ENCODE measurements at places on chromosomes 4 and X.

DNA sequence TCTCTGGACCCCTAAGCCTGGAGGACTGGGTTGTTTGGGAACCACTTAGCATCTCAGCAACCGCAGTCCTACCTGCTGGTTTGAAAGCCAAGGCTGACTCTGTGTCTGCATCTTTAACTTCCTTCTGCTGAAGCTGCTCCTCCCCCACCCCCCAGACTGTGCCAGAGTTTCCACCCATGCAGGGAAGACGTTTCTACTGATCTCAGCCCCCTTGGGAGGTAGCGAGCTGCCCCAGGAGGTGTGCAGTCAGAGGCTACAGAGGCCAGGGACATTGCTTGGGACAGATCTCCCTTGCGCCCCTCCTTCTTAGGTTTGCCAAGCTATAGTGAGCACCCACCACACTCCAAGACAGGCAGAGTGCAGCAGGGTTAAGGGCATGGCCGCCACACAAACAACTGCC, 4.7 kb upstream of the FATE1 start:
- no peak for DNase-seq

- no peak for DNase-seq
Observed at GRCh38 chr4:77800483-77801259, 18.5 kb downstream of the CNOT6L start.

GRCh38 chr4:57410331-57411052, 300.3 kb upstream of the IGFBP7 start:
- peak; percentile 24 for DNase-seq

GRCh38 chr4:102318105-102318504, 27.2 kb downstream of the SLC39A8 start:
- DNase-seq = no peak

GRCh38 chr4:188399834-188400233, 260.6 kb downstream of the TRIML1 start:
- DNase-seq = no peak

DNA sequence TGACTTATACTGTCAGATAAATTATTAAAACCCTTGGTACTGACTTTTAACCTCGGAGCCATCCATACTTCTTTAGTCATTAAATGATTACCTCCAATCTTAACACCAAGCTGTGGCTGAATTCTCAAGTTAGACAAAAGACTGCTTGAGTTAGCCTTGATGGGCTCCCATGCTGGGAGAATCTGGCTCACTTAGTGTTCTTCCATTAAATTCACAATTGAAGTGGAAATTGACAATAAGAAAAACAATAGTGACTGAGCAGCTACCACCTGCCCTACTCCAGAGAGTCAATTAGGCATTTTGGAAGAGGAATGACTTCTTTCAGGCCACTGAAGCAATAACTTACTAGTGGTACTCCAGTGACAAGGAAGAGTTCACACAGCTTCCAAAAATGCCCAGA, 503.0 kb upstream of the CPXCR1 start:
- no peak for DNase-seq

- DNase-seq = no peak
Observed at GRCh38 chr4:13036841-13037240, 447.3 kb downstream of the RAB28 start.

DNA sequence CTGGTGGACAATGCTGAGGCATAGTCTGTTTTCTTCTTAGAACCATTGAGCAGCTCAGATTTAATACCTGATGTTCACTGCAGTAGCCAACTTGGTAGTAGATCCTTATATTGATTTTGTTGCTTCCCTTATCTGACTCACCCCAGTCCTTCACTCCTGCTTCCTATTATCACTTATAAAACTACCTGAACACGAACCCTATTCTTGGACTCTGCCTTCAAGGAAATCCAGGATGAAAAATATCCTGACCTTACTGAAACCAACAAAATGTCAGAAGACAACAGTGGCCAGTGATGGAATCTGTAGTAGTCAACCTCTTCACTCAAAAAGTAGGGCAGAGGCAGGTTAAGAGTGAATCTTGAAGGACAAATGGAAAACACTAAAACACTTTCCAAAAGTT, 98.1 kb downstream of the CPEB2 start:
- DNase-seq = no peak

DNA sequence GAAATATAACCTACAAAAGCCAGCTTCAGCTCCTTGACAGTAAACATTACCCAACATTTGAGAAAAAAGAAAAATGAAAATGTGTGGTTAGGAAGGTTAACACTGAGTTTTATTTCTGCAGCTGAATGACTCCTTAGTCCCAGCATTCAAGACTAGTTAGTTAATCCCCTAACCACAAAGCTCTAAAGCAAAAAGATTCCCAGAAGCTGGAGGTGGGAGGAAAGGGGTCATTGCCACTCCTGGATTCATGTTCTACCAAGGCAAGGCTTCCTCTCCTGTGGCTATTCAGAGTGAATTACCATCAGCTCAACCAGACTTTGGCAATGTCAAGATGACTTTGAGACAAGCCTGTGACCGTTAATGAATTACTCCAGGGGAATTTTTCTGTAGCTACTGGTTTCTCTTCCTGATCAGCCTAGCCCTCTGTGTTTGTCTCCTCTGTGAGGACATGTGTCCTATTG, 63.6 kb downstream of the HADH start:
- DNase-seq = no peak

- no peak for DNase-seq
Observed at GRCh38 chr4:151228189-151229119, 48.5 kb upstream of the PRSS48 start.

DNA sequence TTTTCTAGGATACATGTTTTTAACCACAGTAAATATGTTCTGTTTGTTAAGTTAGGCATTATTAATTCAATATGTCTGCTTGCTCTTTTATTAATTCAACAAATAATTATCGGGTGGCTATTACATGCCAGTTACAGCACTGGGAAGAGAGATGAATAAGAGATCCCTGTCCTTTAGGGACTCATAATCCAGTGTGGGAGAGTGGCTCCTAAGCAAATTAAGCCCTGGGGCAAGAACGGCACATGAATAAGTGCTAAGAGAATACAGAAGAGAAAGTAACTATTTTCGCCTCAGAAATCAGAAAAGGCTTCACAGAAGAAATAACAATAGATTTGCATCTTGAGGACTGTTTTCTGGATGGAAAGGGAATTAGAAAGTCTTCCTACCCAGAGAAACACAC, 236.7 kb downstream of the NR3C2 start:
- DNase-seq = no peak

DNA sequence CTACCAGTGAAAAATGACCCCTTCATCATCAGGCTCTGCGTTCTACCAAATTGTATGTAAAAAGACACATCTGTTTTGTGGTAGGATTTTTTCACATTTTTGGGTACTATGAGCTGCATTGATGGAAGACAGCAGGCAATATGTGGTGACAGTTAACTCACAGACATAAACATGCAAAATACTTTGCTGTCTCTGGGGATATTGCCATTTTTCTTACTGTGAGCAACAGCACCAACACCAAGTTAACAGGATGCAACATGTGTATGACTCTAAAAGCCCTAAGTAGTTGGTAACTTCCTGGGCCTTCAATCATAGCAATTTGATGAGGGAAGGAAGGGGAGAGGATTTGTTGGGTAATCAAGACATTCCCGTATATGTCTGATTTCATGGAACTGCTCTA, 56.4 kb upstream of the DRP2 start:
- DNase-seq = no peak

- DNase-seq = no peak
Observed at GRCh38 chr4:183499389-183499788, 5.5 kb upstream of the ING2 start.

- no peak for DNase-seq
Observed at GRCh38 chrX:41471786-41472185, 24.6 kb downstream of the NYX start.

DNA sequence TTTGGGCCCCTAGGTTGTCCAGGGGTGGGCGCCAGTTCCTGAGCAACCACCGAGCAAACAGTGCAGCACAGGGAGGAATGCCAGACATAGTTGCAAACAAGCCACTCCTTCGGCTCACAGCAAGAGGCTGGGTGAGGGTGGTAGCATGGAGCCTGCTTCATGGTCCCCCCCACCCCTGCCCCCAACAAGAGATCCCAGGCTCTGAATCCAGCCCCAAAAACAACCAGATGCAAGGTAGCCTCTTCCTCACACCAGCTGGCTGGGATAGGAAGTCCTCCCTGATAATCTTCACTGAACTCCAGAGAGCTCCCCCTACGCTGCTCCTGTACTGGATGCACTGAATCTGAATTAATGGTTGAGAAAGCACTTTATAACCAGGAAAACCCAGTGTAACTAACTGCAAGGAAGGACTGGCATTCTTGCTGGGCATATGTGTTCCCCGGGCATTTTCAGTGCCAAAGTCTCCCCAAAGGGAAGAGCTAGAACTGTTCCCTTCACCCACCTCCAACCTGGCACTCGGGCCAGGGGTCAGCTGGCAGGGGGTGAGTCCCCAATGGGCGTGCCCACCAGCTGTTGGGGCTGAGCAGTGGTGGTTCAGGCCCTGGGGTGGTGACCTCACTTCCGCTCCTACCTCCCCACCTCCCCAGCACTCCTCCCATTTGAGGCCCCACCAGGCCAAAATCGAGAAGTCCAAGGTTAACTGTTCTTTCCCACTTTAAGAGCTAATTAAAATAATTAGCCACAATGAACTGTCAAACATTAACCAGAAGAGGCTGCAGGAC, 1.5 kb downstream of the ELF4 start:
- DNase-seq = no peak

- DNase-seq = no peak
Observed at GRCh38 chrX:42603016-42603415, 174.9 kb downstream of the PPP1R2C start.

DNA sequence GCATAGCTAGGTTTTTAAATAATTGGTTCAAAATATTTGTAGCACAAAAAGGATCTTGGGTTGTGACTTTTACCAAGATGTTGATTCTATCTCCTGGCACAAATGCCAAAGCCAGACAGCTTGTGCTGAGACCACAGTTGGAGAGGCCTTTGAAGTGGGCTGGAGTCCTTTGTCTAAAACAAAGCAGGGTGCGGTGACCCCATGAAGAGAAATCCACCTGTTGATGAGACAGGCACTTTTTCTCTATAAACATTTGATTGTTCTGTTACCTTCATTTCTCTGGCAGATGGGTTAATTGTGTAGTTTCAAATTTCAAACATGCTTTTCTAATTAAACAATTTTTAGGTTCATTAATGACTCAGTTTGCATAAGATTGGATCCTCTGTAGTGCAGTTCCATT, 56.7 kb downstream of the STOX2 start:
- no peak for DNase-seq

- no peak for DNase-seq
Observed at GRCh38 chrX:129737916-129738315, 863 bp upstream of the XPNPEP2 start.

- no peak for DNase-seq
Observed at GRCh38 chr4:1047106-1047975, 35.9 kb downstream of the FGFRL1 start.

DNA sequence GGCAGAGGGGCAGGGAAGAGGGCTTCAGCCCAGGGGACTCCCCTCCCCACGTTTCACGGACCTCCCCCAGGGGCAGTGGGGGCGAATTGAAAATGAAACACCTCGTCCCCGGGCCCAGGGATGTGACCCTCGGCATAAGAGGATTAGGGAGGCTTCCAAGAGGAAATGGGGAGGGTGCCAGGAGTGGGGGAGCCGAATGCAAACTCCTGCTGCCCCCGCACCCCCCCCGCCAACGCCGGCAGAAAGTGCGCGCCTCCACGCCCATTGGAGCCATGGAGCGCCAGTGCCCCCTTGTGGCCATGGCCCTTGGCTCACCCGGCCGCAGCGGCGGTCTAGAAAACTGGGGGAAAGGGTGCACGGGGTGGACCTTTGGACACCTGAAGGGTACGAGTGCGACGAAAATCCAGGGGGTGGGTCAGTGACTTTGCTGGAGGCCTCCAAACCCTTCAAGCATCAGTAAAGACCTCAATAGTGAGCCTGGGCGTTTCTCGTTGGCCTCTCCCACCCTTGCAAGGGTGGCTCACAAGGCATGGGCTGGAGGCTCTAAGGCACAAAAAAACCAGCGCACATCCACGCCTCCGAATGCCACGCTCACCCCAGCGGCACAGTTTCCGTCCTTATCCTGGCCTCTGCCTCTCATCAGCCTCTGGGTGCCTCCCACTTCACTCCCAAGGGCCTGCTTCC, 120.8 kb upstream of the PJA1 start:
- no peak for DNase-seq

- DNase-seq = no peak
Observed at GRCh38 chr4:75135068-75135825, 202.3 kb downstream of the PARM1 start.

DNA sequence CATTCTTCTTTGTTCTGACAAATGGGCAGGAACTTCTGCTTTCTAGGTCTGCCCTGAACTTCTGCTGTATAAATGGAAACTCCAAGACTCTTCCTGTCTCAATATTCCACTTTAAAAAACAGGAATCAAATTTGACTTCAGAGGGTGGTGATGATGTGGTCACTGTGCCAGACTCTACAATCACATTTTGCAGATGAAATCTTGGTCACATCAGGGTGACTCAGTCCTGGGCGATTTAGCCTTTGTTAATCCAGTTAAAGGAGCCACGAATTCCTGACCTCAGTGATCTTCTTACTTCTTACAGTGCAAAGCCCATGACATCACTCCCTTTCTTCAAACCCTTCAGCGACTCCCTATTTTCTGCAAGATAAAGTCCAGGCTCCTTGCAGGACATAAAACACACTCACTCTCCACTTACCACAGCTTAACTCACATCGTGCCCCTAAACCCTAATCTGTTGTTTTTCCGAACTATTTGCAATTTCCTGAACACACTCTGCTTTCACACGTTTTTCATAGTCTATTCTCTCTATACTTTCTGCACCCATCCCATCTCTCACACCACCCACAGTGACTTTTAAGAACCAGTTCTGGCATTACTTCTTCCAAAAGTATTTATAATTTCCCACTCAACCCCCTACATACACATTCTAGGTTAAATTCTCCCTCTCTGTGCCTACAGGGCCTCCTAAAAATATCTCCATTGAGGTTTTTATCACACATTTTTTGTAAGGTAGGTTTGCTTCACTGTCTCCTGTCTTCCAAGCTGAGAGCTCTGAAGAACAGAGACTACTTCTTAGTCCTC, 11.1 kb downstream of the GASK1B start:
- no peak for DNase-seq

DNA sequence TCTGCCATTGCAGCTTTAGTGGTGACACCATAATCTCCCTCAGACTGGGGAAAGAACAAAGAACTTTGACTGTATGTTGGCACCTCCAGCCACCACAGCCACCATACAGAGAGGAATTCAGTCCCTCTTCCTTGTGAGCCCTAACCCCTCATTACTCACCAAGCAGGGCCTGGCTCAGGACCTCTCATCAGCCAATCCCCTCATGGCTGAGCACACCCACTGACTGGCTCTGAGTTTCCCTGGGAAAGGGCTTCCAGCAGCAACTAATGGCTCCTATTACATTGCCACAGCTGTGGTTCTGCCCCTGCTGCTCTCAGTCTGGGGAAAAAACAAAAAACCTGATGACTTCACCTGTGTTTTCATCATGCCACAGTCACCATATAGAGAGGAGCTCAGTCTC, 1482.6 kb downstream of the FAM133A start:
- no peak for DNase-seq

DNA sequence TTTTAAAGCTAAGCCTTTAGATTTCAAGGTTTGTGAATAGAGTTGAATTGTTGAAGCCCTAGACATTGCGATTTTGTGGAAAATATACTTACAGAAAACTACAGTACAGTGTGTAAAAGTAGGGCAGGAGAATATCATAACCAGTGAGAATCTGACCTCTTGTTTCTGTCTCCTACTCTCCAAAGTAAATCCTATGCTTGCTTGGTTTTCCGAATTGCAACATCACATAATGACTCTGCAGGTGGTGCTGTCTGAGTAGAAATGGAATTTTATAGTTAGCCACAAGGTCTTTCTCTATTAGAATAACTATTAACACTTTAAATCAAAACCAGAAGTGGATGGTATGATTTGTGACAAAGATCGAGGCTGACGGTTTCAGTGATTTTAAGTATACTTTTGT, 505.6 kb downstream of the RAPGEF2 start:
- DNase-seq = no peak

GRCh38 chrX:71215338-71215912, 7.6 kb upstream of the GJB1 start:
- no peak for DNase-seq

All from anterior cingulate cortex (tissue), 58 donors.